HT1080 (cell line): ENCODE measurements at places on chromosomes 3 and 15.

GRCh38 chr3:138945709-138946662, 951 bp downstream of the FOXL2 start:
- no peak for DNase-seq

DNA sequence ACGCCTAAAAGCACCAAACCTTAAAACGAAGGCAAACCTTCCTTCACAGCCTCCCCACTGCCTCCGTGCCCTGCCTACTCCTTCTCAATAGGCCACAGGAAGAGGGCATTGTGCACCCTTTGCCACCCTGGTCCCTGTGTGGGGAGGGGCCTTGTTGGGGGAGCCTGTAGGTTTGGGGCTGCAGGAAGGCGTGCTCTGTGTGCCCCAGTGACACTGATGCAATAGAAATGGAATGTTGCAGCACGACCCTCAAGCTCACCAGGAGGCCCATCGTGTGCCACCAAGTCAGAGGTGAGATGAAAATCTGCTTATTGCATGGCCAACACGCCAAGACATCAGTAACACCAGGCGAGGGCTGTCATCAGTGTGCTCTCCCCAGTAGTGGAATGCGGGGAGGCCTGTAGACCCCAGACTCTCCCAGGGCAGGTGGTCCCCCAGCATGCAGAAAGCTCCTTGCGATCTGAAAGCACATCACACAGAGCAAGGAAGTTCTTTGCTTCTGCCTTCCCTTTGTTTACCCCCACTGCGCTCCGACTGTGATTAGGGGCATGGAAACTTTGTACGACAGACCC, 86.2 kb downstream of the ASB7 start:
- no peak for DNase-seq

- peak; percentile 44 for DNase-seq
Measured at GRCh38 chr3:183028416-183028815, 48.1 kb upstream of the DCUN1D1 start.

DNA sequence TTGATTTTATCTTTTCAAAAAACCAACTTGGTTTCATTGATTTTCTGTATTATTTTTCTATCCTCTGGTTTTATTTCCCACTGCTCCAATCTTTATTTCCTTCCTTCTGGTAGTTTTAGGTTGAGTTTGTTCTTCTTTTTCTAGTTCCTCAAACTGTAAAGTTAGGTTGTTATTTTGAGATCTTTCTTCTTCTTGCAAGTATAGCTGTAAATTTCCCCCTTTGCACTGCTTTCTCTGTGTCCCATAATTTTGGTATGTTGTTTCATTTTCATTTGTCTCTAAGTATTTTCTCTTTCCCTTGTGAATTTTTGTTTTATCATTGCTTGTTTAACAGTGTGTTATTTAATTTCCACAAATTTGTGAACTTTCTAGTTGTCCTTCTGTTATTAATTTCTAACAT, 120.0 kb downstream of the PLD1 start:
- no peak for DNase-seq

DNA sequence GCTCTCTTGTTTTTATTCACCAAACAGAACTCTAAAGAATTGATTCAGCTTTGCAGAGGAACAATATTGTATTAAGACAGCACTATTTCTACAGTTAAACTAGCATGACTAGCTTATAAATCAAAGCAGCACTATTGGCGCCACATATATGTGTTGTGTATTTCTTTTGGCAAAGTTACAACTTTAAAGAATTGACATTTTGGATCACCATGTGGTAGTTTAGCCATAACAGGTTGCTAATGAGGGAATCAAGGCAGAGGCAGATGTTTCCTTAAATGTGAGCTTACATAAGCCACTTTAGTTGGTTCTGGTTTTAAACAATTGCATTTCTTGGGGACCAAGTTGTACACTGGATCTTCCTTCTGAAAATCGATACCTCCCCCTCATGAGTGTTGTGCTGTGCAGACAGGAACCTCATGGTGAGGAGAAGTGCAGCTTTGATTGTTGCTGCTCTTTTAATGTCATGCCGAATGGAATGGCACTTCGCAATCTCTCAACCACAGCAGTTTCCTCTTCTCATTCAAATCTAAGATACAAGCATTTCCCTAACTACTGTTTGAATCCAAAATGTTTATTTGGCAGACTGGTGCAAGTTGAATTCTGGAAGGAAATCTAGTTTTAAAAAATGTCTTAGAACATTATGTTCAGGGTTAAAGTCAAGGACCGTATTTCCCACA, 151.2 kb downstream of the MYRIP start:
- DNase-seq: no peak

DNA sequence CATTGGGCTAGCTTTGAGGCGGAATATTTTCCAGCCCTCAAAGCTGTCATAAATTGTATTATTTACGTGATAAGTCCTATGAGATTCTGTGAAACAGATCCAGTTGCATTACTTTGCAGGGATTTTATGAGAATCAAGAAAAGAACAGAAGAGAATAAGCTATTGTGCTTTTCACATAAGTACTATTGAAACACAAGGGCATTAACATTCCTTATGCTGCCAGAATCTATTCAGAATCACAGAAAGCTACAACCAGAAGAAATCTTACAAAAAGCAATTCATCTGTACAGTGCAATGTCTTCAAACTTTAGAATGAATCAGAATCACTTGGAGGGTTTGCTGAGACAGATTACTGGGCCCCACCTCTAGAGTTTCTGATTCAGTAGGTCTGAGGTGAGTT, 10.6 kb upstream of the CACNA1D start:
- DNase-seq: no peak

GRCh38 chr3:54476891-54477290, 354.5 kb downstream of the CACNA2D3 start:
- no peak for DNase-seq

DNA sequence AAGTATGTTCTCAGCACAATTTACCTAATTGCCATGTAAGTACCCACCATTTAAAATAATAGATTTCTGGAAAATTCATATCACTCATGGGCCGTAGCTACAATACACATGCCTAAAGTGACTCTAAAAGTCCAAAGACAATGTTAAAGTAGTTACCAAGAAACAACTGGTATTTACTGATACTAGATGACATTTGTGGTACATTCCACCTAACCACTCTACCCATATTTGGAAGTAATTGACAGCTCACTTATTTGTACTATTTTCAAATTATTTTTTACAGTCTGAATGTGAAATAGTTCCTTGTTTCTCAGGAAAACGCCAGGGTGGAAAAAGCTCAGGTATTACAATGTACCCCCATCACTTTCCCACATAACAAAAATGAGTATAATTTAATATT, 573.0 kb downstream of the MECOM start:
- DNase-seq: no peak

GRCh38 chr3:14925729-14926591, 21.4 kb upstream of the NR2C2 start:
- peak; percentile 68 for DNase-seq

DNA sequence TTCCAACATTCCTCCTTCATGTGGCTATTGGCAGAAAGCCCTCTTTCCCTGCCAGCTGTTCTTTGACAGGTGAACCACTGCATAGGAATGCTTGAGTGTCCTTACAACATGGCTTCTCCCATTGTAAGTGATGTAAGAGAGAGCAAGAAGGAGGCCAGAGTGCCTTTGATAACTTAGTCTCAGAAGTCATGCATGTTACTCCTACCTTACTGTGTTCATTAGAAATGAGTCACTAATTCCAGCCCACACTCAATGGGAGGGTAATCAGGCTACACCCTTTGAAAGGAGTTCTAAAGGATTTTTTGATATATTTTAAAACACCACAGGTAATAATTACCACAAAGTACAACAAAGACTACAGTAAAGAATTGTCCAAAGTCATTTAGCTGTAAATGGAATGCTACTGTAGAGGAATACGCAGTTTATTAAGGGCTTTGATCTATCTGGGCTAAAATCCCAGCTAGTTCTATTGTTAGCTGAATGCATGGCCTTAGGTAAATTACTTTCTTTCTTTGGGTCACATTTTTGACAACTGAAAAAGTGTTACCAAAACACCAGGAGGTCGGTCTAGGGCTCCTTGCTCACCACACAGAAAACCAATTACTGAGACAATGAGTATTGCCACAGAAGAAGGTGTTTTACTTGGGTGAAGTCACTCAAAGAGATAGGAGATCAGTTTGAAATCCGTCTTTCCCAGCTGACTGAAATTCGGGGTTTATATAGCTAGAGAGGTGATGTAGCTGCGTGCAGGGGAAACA, 154.9 kb downstream of the GRM7 start:
- no peak for DNase-seq

DNA sequence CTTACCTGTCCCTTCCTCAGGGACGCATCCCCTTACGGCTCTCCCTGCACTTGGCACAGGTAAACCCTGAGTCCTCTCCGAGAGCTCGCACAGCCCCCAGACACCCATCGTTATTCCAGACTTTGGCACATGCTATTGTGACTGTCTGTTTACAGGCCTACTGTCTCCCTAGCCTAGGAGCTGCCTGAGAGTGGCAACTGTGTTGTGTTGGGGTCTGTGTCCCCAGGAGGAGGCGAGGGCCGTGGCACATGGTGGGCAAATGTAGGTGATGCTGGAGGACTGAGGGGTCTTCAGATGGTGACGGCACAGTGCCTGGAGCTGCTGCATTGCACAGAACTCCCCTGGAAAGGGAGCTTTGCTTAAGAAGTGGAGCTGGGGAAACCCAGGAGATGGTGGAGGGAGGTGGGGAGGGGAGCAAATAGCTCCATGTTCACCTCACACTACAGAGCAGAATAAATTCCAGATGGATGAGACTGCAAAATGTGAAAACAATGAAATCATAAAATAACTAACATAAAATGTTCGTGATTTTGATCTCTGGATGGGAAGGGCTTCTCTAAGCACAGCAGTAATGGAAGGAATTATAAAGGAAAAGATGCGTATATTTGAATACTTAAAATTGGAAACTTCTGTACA, 96.5 kb downstream of the SMAD6 start:
- no peak for DNase-seq

GRCh38 chr3:148360051-148360450, 337.7 kb upstream of the AGTR1 start:
- DNase-seq: no peak

DNA sequence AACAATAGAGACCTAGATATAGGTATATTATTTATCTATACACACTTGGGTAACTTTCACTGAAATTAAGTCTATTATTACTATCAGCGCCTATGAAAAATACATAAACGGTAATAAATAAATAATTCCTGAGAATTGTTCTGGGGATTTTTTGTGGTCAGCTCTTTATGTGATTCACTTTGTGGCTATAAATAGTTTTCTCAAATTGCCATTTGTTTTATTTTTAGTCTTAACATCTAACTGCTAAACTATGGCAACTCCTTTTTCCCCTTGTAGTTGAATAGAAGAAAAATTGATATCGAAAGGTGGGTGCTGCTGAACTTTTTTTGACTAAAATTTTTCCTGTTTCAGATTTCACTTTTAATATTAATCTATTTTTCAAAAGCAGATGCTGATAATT, 189.0 kb downstream of the VGLL3 start:
- DNase-seq: no peak

DNA sequence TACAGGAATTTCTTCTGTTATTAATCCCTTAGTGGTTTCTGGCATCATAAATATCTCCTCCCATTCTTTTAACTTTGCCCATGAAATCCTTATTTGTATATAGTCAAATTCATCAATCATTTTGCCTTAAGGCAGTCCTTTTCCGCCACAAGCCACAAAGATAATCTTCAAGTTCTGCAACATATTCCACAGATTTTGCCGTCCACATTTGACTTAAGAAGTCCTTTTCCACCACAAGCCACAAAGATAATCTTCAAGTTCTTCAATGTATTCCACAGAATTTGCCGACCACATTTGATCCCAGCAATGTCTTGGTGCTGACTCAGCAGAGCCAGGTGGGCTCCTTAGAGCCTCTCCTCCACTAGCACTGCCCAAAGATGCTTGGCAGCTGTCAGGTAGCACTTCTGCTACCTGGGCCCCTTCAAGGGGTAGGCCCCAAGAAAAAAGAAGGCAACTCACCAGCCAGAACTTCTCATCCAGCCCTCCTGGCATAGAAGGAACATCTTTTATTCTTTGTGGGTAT, 35.0 kb downstream of the SEC22C start:
- DNase-seq: no peak

- no peak for DNase-seq
Measured at GRCh38 chr3:178169421-178169820, 366.8 kb upstream of the KCNMB2 start.

DNA sequence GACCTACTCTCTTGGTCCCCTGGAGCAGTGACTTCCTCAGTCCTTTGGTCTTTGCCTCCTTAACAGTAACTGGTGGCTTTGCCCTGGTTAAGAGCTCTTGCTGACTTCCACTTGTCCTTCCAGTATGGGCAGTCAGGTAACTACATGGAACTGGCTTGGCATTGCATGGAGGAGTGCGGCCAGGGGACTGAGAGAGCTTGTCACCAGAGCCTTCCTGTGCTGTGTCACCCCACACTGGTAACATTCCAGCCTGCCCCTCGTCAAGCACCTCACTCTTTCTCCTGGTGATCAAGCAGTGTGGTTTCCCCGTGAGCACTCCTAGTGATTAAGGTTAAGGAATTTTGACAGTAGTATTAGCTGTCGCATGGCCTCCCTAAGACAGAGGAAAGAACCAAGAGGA, 19.3 kb upstream of the SNX22 start:
- DNase-seq: no peak

DNA sequence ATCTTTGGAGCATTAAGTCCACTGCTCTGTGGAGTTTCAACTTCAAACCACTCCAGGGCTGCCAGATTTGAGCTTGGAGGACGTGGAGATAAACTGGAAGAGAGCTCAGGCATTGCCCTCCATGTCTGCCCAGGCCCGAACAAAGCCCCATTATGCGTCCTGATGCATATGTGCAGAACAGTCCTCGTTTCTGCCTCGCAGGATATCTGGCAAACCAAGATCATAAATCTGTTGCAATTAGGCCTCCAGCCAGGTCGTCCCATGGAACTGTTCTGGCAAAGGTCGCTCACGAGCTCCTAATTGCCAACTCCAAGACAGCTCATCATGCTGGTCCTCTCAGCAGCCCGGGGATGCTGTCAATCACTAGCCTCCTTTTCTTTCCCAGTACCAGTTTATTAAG, 91.2 kb downstream of the SEMA5B start:
- no peak for DNase-seq

- DNase-seq: peak; percentile 78
Measured at GRCh38 chr3:65006300-65006739, 318.5 kb upstream of the ADAMTS9 start.

DNA sequence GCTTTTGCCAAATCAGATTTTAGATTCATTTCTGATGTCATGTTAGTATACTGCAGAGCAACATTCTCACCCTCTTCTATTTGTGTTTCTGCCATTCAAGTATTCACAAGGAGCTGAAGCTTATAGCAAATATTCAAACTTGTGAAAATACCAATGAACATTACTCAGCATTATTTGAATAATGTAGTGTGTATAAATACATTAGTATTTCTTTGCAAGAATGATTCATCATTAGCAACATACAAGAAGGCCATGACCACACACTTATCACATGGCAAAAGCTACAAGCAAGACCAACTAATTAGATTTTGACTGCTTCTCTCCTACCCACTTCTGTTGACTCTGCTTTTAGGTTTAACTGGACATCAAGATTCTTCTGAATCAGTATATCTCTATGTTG, 124.9 kb downstream of the IGSF11 start:
- no peak for DNase-seq

DNA sequence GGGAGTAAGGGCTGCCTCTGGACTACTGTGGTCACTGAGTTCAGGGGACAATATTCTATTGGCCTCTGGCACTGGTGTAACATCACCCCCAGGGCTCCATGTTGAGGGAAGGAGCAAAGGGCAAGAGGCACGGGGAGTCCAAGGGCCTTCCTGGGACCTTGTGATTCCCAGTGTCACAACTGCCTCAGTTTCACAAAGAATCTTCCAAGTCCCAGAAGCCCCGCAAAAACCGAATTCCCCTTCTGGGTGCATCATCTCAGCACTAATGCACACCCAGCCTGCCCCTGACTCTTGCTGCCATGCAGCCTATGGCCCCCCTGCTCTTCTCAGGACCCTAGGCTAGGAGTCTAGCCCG, 5.5 kb downstream of the AMOTL2 start:
- no peak for DNase-seq

GRCh38 chr3:194255252-194256039, 95.7 kb downstream of the CPN2 start:
- DNase-seq: peak; percentile 53
